ENCODE measurements at places on chromosomes 6 and 20.

DNA sequence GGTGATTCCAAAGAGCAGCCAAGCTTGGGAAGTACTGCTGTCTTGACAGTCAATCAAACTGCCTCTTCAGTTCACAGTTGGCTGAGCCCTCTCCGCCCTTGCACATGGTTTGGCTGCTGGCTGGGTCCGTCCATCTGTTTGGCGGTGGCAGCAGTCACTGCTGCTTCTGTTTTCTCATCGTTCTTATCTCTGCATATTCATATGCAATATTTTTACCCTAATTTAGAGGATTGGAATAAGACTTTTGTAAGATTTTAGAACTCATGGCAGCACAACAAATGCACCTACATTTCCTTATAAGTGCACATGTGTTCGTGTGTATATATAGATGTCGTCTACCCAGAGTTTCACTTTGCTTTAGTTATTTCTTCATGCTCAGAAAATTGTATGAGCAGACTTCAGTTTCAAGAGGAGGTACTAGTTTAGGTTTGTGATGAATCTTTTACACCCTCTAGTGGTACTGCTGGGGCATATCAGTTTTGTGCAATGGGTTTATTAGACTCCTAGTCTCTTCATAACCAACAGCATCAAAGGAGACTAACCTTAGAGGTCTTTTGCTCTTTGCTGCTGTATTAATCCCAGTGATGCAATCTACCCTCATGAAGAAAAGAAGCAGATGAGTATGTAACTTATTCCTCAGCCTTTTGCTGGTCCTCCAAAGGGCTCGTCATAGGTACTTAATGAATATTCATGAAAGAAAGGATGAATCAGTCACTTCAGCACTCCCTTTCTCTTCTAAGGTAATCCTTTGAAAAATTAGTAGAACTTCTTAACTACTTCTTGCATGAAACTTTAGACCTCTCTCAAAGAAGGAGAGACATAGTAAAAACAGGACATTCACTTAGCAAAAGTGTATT is 44.3 kb downstream of the KHDC1L start:
- peak; percentile 50 for DNase-seq

DNA sequence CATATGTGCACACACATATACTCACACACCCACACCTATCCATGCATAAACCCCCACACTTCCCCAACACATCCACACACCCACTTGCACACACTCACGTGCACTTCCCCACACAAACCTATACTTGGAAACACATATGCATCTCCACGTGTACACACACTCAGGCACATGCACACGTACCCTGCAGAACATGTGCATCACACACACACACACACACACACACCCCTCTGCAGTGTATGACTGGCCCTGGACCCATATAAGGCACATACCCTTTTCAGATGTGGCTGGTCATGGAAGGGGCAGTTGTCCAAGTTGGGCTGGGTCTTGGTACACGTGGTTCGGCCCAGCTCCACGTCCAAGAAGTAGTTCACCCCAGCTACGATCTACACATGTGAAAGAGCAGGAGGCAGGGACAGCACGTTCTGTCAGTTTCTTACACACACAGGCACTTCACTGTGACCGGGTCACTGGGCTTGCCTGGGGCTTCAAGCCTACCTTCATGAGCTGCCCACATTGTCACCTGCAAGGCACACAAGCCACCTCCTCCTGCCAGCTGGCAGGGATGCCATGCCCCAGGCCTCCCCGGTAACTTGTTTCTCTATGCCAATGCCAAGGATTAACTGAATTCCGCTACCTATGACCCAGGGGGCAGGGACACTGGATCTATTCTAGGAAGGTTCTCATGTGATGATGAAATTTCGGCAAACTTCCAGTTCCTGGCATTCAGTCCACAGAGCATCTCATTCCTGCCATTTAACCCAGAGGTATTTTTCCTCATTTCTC is 2.6 kb downstream of the CST3 start:
- DNase-seq = no peak

DNA sequence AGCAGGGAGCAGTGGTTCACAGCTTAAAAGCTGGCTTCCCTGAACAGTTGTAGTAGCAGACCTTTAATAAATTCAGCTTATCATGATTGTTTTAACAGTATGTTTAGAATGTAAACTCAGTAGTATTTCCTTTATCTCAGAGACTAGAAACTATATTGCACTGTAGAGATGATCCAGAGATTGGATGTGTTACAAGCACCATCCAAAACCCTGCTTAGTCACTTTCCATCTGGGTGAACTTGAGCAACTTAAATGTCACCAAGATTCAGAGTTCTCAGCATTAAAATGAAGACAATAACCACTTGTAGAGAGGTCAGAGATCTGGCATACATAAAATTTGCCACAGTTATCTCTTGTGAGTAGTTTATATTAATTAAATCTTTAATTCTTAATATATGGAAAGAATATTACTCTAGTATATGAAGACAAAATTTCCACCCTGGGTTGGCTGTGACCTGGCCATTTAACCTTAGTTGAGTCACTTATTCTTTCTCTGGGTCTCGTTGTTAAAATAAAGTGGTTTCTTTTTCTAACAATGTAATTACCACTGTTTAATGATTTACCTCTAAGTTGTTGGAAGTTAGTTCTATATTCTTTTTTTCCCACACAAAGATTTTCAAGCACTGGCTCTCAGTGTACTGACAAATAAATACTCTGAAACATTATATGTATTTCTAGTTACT is 239.2 kb upstream of the FKBP1C start:
- DNase-seq = no peak

DNA sequence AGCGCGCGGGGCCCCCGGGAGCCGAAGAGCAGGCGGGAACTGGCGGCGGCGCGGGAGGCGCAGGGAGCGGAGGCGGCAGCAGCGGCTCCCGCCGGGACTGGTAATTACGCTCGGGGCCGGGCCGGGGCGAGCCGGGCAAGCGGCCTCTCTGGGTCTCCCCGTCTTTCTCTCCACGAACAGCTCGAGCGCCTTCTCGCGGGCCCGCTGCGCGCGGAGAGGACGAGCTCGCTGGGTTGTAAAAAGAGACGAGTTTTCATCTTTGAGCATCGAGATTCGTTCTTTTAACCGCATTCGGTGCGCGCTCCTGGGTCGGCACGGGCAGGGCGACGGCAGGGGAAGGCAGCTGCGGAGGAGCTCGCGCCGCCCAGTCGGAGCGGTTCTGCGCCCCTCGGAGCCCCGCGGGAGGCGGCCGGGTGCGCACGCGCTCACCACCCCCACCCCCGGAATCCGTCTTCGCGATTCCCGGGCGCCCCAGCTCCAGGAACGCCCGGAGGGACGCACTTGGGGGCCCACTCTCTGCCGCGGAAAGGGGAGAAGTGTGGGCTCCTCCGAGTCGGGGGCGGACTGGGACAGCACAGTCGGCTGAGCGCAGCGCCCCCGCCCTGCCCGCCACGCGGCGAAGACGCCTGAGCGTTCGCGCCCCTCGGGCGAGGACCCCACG is 38.0 kb downstream of the YTHDF1 start:
- peak; percentile 8 for DNase-seq

DNA sequence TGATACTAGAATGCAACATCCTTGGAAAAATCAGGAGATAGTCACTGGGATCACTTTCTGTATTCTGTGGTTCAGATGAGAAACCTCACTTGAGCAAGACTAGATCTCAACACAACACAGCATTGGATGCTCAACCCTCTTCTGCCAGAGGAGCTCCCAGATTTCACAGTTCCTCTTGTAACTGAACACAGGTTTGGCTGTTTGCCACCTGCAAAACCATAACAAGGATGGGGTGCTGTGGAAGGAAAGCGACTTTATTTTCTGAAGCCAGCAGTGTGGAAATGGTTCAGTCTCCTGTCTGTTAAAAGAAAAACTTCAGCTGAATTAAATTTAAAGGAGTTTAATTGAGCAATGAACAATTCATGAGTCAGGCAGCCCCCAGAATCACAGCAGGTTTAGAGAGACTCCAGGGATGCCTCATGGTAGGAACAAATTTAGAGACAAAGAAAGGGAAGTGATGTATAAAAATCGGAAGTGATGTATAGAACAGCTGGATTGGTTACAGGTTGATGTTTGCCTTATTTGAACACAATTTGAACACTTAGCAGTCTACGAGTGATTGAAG is 149.9 kb upstream of the UST start:
- DNase-seq = no peak

DNA sequence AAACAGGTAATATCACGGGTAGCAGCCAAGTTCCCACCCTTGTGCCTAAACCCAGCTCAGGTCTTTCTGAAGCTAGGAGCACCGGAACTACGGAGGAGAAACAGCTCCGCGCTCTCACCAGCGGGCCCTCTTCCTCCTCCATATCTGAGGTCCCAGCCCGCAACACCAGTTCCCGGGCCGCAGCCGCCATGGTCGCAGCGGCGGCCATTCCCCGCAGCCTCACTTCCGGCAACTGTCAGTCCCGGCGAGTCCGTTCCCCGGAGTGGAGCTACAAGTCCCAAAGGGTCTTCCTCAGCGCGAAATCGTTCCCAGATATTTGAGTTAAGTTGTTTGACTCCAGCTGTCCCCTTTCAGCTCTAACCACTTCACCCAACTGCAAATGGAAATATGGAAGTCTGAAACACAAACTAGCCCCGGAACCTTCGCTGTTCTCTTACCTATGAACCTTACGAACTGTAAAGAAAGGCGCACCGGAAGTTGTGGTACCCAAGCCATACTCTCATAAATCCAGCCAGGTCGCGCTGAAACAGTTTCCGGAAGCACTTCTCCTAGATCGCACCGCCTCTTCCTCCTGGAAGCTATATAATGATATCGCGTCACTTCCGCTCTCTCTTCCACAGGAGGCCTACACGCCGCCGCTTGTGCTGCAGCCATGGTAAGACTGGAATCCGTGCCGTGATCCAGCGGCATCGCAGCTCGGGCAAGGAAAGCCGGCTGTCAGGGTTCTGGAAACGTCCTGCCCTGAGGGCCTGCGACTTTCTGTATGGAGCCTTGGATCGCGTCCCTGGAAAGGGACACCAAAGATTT is at the start of the genes RPS18 and VPS52:
RPS18 (plus strand) TSS at position 608 of the 807 bp plus-strand sequence; CDS start at position 653, 45 bp downstream.
VPS52 (minus strand) TSS at position 409 of the 807 bp plus-strand sequence; CDS start at position 208, 201 bp downstream.
- peak; percentile 97 for DNase-seq

- no peak for DNase-seq
Measured at GRCh38 chr6:138972226-138972665, 15.8 kb downstream of the REPS1 start.

GRCh38 chr6:114712129-114712662 is 369.4 kb upstream of the HS3ST5 start:
- DNase-seq = no peak

DNA sequence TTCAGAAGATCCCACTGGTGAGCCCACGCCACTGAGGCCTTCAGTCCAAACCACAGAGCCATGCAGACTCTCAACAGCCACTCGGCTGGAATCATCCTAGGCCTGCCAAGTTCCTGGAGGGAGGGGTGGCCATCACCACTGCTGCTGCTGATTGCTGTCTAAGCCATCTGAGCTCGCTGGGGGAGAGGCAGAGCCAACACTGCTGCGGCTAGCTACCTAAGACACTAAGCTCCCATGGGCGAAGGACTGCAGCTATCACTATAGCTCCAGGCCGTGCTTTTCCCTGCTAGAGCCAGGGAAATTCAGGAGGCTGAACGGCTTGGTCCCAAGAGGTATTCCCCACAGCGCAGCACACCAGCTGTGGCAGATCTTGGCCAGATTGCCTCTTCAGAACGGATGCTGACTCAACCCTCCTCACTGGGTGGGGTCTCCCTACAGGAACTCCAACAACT is 73.6 kb downstream of the TBC1D32 start:
- DNase-seq = no peak

GRCh38 chr6:145189836-145190235 is 545.5 kb downstream of the EPM2A start:
- DNase-seq = no peak

GRCh38 chr20:4607287-4607713 is 114.4 kb upstream of the PRND start:
- DNase-seq = peak; percentile 76

DNA sequence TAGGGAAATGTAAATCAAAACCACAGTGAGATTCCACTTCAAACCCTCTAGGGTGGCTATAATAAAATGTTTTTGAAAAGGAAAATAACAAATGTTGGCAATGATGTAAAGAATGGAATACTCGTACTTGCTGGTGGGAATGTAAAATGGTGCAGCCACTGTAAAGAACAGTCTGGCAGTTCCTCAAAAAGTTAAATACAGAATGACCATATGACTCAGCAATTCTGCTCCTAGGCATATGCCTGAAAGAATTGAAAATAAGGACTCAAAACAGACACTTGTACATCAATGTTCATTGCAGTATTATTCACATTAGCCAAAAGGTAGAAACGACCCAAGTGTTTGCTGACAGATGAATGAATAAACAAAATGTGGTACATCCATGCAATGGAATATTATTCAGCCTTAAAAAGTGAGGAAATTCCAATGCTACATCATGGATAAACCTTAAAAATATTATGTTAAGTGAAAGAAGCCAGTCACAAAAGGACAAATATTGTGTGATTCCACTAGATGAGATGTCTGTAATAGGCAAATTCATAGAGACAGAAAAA is 10.2 kb upstream of the RNF114 start:
- DNase-seq = no peak

DNA sequence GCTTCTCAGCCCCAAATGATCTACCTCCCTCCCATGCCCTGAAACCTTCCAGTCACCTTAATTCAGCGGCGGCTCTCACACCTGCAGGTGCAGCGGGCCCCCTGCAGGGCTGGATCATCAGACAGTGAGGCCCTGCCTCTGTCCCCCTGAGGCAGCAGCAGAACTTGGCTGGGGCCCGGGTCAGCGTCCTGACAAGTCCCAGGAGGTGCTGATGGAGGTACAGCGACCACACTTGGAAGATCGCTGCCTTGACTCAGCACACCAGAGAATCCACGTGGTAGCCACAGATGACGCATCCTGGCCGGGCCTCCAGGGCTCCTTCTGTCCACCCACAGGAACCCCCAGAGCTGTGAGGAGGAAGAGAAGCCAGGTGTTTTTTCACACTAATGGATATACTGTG is 116.4 kb upstream of the THBS2 start:
- no peak for DNase-seq

- DNase-seq = peak; percentile 87
Measured at GRCh38 chr6:26594730-26595632, 1.8 kb upstream of the ABT1 start.

GRCh38 chr6:91697010-91697695 is 1110.3 kb upstream of the MAP3K7 start:
- peak; percentile 9 for DNase-seq

DNA sequence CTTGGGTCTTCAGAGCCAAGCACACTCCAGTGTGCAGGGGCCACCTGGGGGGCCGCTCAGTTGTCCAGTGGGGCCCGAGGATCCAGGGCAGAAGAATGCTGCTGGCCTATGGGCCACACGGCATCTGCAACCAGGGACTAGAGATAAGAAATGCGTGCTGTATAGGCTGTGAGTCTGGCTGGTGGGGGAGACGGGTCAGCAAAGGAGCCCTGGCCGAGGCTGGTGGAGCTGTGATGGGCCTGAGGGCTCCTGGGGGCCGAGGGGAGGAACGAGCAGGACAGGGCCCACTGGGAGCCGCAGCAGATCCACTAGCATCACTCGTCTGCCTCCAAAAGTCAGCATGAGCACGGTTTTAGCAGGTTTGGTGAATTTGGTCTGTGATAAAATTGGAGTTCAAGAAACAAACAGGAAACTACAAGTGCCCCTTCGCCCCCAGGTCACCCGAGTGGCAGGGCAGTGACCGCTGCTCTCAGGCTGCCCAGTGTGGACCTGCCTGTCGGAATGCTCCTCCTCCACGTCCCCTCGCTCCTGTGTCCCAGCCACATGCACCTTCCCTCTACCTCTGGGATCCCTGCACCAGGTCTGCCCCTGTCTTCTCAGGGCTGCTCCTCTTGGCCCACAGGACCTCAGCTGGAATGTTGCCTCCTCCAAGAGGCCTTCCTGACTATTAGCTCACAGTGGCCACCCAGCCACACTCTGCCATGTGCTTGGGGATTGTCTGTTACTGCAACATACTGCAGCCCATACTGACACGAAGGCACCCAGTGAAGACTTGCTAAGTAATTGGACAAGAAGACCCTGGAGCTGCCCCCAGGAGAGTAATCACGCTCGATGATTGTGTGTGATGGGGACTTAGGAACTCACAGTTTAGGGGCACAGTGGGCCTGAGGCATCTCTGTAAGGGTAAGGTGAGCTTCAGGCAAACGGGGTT is 10.9 kb downstream of the ACSS1 start:
- no peak for DNase-seq

Measured in activated CD4-positive, alpha-beta T cell treated with anti-CD3 and anti-CD28 coated beads, Interleukin-2, Interleukin-6, amounts not matched to agents 100 ng/mL and 50 ng/mL, durations not matched to agents 16 hours and 8 hours (primary cell).